ENCODE measurements at places on chromosomes 6 and 20.
A peak's percentile ranks its signal among the peaks of the same experiment; 100 is the strongest.

DNA sequence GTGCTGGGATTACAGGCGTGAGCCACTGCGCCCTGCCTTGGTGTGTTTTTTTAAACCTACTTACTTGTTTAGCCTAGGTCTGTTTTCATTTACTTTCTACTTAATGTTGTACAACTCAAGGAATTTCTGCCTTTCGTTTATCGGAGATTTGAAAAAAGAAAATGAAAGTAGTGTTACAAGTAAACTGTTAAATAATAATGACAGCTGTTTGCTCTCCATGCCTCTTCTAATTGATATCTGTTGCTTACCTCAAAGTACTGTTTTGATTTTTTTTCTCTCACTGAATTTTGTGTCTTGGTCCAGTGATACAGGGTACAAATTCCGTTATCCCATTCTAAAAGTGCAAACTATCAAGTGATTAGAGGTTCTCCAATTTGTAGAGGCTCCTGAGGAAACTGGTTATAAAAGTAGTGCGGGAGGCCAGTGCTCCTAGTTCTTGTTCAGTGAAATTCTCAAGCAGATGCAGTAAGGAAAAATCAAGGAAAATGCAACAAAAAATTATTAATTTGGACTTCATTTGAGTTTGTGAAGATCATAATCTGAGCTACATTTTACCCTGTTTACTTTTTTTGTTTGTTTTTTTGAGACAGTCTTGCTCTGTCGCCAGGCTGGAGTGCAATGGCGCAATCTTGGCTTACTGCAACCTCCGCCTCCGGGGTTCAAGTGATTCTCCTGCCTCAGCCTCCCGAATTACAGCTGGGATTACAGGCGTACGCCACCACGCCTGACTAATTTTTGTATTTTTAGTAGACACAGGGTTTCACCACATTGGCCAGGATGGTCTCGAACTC is 2.2 kb downstream of the UBR2 start:
- no peak for DNase-seq

- DNase-seq, result no peak
Measured at GRCh38 chr6:148677594-148678476, 69.0 kb upstream of the UST start.

- DNase-seq, result no peak
Measured at GRCh38 chr6:12335131-12335527, 45.0 kb downstream of the EDN1 start.

GRCh38 chr6:18395856-18396197 is 8.7 kb downstream of the RNF144B start:
- DNase-seq, result no peak

DNA sequence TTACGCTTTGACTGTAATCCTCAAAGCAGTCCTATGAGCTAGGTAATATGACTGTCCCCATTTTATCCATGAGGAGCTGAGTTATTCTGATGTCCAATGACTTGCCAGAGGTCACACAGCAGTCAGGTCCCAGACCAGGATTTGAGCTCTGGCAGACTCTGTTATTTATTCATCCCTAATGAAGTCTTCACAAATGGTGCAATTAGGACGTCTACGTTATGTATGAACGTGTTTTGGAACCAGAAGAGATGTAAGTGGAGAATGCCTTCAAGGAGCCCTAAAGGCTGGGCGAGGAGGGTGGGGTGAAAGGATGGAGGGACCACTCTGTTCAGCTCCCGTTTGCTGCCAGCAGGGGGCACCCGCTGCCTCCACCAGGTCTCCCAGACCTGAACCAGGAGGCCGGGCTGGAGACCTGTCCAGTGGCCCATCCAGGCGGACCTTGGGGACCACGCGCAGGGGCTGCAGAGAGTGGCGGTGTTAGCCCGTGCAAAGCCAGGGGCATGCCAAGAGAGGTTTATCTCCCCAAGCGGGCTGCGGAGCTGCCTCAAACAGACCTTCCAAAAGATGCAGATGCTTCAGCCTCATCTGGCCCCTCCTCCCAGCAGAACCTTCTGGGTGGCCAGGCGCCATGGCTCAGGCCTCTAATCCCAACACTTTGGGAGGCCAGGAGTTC is 15.2 kb upstream of the ZNF335 start:
- DNase-seq, result peak; percentile 64

DNA sequence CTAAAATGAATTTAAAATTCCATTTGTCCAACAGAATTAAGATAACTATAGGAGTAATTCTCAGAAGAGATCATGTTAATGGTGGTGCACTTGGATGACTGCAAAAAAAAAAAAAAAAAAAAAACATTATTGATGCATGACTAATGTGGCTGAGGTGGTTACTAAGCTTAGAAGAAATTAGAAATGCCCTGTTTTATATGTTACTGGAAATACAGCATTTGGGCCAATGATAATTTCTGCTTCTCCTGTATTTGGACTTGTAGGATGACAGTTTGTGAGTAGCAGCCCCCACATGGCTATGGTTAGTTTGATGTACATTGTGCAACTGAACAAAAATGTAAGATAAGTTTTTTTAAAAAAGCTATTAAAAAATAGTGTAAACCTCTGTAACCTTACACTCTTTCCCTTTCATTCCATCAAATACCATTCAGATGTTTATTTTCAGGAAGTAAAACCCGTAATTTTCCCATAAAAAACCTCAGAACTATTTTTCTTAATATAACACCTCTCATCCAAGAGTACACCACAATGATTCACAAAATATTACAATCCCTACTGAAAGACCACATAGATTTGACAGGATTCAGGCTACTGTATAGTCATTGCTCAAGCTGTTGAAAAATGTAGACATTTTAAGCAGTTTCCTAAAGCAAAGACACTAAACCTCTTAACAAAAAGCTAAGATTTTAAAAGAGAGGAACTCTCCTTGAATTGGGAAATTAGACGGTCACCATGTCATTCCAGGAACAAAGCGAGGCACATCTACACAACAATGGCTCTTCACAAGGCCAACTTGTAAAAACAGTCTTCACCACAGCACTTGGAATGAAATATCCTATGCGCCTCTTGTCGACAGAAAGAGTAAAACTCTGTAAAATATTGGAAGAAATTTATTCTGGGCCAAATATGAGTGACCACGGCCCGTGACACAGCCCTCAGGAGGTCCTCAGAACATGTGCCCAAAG is 83.0 kb downstream of the WDR27 start:
- DNase-seq, result no peak

GRCh38 chr20:33684533-33685327 is 1.5 kb downstream of the E2F1 start:
- no peak for DNase-seq

GRCh38 chr20:18728870-18729224 is 84.7 kb upstream of the SCP2D1 start:
- no peak for DNase-seq

DNA sequence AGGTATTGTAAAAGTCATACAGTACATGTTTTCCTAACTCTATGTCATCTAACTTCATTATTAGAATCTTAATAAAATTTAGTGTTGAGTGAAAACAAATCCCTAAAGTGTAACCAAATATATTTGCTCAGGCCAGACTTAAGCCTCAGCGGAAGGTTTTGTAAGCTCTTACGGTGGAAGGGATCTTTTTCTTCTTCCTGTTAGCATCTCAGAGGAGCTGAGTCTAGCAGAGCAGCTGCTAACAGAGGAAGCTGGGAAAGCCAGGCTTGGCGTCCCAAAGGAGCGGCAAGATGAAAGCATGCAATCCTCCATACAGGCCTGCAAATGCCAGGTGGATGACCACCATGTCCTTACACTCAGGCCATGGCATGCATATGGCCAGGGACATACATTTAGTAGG is 72.4 kb downstream of the ADTRP start:
- no peak for DNase-seq

GRCh38 chr6:45445749-45446549 is 68.2 kb upstream of the SUPT3H start:
- no peak for DNase-seq

- no peak for DNase-seq
Measured at GRCh38 chr6:127243501-127243900, 23.2 kb upstream of the RNF146 start.

DNA sequence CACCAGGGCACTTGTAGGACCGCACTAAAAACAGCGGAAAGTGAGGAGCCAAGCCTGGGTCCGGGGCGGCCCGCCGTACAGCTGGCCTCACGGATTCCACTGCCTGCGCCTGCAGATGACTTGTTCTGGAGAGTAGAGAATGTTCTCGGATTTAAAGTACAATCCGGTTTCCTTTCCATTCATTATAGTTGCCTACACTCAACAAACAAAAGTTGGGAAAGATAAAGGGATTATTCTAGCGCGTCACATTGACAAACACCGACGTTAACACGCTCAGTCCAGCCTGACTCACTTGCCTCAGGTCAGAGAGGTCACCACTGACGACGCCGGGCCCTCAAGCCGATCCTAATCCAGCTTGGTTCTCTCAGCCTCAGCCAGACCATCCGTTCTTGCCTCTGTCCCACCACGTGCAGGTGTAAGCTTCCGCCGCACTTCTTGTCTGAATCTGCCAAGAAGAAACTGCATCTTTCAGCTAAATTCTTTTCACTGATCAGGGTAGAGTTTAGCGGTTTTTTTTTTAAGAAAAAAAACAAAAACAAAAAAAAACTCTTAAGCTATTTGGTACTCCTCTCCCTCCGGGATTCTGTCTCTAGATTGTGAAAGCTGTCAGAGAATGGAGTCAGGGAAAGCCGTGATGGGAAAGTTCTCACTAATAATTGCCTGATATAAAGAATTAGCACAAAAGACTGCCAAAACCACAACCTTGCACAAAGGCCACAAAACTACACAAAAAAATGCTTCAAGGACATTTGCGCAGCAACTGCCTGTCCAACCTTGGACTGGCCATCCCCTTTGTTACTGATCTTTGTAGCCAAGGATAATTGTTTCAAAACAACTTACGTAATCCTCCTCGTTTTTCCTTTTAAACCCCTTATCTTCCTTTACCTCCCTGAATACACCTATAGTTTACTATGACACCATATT is 1.1 kb upstream of the PHF10 start:
- no peak for DNase-seq

- DNase-seq, result no peak
Measured at GRCh38 chr6:147022041-147022440, 182.2 kb upstream of the STXBP5 start.

DNA sequence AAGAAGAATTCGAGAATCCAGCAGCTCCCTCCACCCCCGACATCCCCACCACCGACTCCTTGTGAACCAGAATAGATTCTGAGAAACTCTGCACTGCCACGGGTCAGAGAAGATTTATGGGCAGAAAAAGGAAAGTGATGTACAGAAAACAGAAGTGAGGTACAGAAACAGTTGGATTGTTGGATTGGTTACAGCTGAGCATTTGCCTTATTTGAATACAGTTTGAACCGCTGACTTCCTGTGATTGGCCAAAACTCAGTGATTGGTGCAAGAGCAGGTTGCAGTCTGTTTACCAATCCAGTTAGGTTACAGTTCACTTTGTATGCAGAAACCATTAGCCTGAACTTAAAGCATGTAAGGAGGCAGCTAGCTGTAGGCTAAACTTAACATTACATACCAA is 131.2 kb upstream of the HDDC2 start:
- DNase-seq, result no peak

DNA sequence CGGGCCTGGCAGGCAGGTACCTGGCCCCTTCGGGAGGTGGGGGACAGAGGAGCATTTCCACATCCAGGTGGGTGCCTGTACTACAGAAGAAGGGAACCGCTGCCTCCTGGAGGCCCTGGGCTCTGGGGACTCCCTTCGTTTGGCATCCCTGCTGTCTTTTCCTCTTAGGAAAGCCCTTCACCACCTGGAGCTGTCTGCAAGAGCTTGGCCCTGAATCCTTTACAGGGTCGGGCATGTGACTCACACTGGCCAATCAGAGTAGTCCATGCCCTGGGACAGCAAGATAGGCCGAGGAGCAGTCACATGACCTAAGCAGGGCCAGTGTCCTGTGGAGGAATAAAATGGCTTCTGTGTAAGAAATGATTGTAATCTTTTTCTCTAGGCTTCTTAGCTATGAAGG is 224.9 kb downstream of the ANKRD60 start:
- DNase-seq, result no peak

- no peak for DNase-seq
Measured at GRCh38 chr6:28710466-28711191, 184.9 kb downstream of the GPX5 start.

- no peak for DNase-seq
Measured at GRCh38 chr20:37994512-37994911, 38.7 kb downstream of the TTI1 start.

GRCh38 chr6:113679051-113679450 is 178.1 kb upstream of the MARCKS start:
- no peak for DNase-seq

- DNase-seq, result no peak
Measured at GRCh38 chr20:60050193-60050947, 92.1 kb downstream of the CDH26 start.

GRCh38 chr6:166922937-166923336 is 33.4 kb downstream of the RNASET2 start:
- DNase-seq, result no peak

DNA sequence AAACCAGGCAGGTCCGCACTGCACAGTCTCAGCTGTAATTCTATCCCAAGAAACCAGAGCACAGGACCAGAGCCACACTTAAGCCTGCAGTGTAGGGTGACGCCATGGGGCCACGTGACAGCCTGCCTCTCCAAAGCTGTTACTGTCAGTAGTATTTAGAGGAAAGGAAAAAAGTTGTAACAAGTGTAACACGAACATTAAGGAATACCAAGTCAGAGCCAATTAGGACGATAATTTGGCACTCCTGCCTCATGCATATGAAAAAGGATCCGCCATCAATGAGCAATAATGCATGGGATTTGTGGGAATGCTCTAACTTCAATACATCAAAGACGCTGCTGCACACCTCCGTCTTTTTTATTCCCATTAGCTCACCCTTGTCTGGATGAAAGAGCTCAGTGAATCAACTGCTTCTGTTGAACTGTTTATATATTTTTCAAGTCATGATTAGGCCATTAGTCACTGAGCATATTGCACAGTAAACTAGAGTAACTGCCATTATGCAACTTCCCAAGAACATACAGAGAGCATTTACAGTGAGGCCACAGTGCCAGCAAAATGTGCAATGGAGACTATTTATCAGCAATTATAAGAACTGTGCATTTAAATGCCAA is 79.9 kb downstream of the ATXN1 start:
- DNase-seq, result no peak

DNA sequence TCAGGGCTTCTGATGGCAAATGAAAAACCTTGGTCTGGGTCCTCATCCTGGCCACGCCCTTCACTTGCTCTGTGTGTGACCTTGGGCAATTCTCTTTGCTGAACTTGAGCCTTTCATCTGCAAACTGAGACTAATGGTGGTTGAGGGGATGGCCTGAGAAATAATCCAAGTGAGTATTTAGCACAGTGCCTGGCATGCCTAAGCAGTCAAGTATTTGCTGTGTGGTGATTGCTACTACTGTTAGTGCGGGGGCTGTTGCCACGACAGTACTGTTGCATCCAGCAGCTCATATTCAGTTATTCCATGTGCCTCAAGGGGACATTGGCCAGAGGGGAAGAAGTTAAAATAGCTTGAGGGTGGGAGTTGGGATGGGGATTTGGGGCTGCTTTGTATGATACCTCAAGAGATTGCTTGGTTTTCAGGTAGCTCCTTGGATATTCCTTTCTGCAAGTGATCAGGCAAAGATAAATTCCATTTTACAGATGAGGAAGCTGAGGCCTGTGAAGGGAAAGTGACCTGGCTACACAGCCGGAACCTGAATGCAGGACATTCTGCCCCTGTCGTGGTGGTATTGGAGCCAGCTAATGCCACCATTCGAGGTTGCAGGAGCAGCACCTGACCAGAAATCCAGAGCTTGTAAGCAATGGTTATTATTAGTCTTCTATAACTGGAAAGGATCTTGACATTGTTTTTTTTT is 45.1 kb upstream of the EPB41L1 start:
- no peak for DNase-seq

- no peak for DNase-seq
Measured at GRCh38 chr6:26232940-26233648, 131.9 kb upstream of the BTN3A2 start.

GRCh38 chr20:63835021-63835858 is 4.2 kb upstream of the ZBTB46 start:
- no peak for DNase-seq
